ENCODE measurements at places on chromosomes 5 and 9.

GRCh38 chr9:16105168-16106020 lies 552.6 kb downstream of the CCDC171 start:
- peak; percentile 86 for DNase-seq

- DNase-seq: no peak
Measured at GRCh38 chr5:173689171-173689736, 72.8 kb upstream of the BOD1 start.

DNA sequence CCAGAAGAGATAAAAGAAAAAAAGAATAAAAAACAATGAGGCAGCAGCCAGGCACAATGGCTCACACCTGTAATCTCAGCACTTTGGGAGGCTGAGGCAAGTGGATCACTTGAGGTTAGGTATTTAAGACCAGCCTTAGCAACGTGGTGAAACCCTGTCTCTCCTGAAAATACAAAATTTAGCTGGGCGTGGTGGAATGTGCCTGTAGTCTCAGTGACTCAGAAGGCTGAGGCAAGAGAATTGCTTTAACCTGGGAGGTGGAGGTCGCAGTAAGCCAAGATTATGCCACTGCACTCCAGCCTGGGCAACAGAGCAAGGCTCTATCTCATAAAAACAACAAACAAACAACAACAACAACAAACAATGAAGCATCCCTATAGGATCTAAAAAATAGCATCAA lies 121.5 kb downstream of the HMHB1 start:
- DNase-seq: peak; percentile 26

- no peak for DNase-seq
Measured at GRCh38 chr9:93181672-93182435, 2.1 kb upstream of the WNK2 start.

DNA sequence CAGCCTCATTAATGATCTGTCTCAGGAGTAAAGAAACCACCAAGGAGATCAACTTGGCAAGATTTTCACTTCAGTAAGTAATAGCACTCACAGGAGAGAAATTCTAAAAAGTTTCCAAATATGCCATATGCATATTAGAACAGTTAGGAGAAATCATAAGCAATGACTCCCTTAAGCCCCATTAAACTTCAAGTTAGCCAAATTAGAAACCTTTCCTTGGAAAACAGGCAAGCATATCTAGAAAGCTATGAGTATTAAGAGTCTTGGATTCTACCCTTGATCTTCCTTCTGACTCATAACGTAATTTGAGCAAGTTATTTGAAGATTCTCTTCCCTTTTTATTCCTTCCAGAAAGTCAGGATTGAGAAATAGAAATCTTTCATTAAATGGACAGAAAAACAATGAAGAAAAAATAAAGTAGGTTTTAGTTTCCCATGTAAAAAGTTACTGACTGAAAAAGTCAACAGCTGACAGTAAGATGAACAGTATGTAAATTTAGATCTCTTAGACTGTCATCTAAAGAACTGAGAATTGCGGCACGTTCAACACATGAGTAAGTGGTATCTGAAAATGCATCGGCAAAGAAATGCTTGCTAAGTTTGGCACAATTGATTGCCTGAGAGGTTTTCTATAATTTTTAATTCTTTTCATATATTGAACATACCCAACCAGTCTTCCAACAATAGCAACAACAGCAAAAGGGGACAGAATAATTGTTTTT lies 565.7 kb upstream of the FTMT start:
- DNase-seq: peak; percentile 48

DNA sequence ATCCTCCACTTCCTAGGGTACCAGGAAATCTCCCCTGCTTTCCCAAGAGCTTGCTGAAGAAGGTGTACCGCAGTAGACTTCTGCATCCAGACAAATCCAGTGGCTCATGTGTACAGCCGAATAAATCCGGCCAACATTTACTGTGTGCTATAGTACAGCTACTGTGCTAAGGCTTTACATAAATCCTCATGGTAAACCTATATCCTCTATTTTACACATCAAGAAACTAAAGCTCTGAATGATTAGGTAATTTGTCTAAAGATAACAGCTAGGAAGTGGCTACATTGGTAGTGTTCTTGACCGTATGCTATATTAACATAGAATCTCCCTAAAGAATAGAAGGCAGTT lies 511 bp upstream of the WDR41 start:
- DNase-seq: no peak

Data from fibroblast of the aortic adventitia (primary cell).